ENCODE measurements at places on chromosomes 4 and X.
A peak's percentile ranks its signal among the peaks of the same experiment; 100 is the strongest.

DNA sequence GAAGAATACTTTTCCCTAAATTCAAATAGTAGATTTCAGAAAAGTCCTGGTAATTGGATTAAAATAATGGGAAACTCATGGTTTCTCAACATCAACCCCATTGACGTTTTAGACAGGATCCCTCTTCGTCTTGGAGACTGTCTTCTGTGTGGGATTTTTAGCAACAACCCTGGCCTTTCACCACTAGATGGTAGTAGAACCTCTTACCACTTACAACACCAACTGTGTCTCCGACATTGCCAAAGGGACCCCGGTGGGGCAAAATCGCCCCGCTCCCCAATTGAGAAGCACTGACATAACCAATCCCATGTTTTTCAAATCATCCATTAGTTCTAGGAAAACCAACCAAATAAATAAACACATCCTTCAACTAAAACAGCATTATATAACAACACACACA lies 16.9 kb upstream of the ANOS1 start:
- DNase-seq: no peak

- DNase-seq: peak; percentile 14
Measured at GRCh38 chr4:20422398-20422797, 170.7 kb downstream of the SLIT2 start.

GRCh38 chrX:138150709-138151108 lies 560.8 kb downstream of the FGF13 start:
- no peak for DNase-seq

DNA sequence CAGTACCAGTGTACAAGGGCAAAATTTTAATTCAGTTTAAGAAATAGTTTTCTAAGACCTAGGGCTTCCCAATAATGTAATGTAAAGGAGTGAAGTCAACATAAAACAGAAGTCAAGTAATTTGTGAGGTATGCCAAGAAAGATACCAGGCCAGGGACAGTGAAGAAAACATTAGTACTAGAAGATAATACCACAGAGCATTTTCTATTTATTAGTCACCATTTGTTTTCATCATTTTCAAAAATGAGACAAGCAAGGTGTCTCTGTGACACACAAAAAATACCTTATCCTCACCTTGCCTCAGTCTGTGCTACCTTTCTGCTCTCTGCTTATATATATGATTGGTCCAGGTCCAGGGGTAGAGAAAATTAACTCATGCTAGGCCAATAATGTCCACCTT lies 46.8 kb downstream of the VEGFC start:
- no peak for DNase-seq

GRCh38 chrX:138745196-138745595 lies 33.7 kb upstream of the FGF13 start:
- DNase-seq: peak; percentile 11

GRCh38 chrX:112058255-112058654 lies 24.3 kb downstream of the TRPC5 start:
- DNase-seq: peak; percentile 55

DNA sequence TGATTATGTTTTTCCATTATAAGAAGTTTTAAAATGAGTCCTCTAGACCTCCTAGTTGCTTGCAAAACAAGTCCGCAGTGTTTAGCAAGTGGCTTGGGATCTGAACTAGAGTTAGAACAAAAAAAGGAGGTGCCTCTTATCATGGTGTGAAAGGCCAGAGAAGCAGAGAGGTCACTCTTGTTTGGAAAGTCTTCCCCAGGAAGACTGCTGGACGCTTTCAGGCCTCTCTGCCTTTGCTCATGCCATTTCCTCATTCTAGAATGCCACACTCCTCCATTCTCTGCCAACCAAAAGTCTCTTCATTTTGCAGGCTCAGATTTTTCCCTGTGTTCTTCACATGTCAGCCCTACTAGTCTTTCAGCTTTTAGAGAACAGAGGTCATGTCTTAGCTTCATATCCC lies 14.9 kb downstream of the PARM1 start:
- DNase-seq: no peak

DNA sequence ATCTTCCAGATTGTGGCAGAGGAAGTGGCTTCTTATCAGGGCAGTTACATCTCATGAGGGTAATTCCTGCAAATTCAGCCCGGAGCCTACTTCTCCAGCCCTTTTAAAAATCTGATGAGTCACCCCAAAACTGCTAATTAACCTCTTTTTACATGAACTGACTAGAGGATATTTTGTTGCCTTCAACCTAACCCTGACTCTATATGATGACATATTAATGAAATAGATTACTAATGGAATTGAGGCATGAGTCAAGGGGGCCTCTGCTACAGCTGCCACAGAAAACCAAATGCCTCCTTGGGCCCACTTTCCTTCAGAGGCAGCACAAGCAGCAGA lies 72.5 kb downstream of the QRFPR start:
- DNase-seq: no peak

DNA sequence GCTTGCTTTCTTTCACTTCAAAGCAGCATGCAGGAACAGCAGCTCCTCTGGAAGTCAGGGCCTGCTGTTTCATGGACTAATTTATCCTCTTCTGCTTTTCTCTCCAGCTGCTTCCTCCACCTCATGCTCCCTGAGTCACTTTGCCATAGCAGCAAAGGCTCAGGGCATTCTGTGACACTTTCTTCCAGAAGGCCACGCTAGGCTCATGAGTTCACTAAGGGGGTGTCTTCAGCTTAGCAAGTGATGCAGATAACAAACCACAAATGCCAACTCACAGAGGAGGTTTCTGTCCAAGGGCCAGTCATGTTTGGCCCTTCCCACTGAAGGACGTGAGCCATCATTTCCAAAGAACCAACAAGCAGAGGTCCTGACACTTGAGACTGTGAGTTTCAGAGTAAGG lies 200.2 kb downstream of the ADGRA3 start:
- DNase-seq: peak; percentile 8

GRCh38 chrX:153669901-153670731 lies 3.5 kb downstream of the PNCK start:
- DNase-seq: no peak

GRCh38 chrX:115029440-115029839 lies 12.0 kb upstream of the IL13RA2 start:
- DNase-seq: no peak

DNA sequence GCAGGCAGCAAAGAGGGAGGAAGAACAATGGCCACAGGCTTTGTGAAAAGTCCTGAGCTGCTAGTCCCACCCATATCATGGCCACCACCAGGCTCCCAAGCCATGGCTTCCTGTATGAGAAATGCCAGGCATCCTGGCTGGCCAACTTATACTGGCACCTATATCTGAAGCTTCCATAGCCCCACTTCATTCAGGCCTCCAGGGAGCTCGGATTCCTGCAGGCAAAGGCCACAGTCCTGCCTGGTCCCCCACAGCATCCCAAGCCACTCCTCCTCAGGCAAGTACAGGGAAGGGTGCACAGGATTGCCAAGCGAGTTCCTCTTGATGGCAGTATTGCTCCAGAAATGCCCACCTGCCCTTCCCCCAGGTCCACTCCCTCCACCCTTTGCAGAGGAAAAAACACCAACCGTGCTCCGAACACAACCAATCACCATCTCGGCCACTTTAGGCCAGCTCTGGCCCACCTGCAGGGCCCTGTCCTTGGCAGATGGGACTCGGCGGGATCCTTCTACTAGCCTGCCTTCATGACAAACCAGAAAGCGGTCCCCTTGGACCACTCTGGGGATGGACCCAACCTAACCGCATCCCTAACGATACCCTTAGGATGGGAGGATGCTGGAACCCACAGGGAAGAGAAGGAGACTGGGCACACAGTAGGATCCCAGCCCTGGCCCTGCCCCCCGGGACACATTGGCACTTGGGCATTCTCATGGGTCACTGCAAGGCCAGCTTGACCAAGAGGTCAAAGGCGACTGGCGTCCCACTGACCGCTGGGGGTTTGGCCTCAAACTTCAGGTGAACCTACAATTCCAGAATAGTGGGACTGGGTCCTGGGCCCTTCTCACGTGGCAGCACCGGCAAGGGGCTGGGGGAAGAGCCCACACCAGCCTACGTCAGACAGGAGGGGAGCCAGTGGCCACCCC lies 220.4 kb upstream of the AGTR2 start:
- no peak for DNase-seq

- DNase-seq: no peak
Measured at GRCh38 chrX:135547767-135548166, 27.3 kb downstream of the INTS6L start.

- DNase-seq: no peak
Measured at GRCh38 chr4:154471032-154471431, 20.6 kb downstream of the DCHS2 start.

GRCh38 chrX:52577464-52578173 lies 60.8 kb upstream of the XAGE1B start:
- DNase-seq: no peak

DNA sequence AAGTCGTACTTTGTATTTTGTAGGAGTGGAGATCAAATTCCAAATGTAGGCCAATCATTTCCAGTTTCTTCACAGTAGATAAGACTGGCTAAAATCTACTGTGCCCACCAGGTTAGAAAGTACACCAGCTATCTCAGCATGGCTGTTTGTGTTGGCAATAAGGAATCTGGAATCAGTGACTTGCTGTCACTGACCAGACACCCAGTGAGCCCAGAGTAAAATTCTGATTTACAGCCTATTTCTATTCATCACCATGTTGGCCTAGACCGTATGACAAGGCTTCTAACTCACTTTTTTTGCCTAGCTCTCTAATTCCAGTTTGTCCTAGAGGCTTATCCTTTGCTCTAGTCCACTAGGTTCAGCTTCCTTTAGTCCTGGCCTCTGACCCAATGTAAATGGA lies 25.4 kb downstream of the SMIM43 start:
- DNase-seq: no peak
